ENCODE measurements at places on chromosomes 5 and 9.
A peak's percentile ranks its signal among the peaks of the same experiment; 100 is the strongest.

- no peak for DNase-seq
These were observed 98.4 kb upstream of the CAST start for GRCh38 chr5:96563816-96564215.

GRCh38 chr5:72064801-72065570, 42.3 kb upstream of the MAP1B start:
- DNase-seq, result no peak

DNA sequence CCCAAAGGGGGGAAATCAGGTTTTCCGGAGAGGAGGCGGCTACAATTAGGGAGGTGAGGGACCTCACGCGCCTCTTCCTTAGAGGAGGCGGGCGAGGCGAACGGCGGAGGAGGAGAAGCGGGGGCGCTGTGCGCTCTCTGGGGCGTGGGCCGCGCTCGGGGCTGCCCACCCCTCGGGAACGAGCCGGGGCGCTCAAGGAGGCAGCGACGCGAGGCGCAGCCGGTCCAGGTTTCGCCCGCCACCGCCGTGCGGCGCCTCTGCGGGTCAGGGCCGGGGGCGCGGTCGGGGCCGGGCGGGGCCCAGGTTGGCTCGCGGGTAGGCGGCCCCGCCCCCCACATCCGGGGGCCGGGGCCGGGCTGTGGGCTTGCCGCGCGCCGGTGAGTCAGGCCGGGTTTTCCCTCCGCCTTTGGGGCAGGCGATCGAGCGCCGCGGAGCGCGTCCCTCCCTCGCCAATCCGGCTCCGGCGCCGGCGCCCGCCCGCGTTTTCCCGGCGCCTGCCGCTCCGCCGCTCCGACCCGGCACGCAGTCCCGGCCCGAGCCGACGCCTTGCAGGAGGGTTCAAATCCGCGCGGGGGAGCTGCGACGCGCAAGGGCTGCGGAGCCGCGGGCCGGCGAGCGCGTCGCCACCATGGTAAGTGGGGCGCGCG, at the start of gene N4BP3:
N4BP3 (plus strand) TSS at position 392 of the 647 bp plus-strand sequence. CDS start 6,052 bp downstream, outside the sequence.
- DNase-seq, result no peak

DNA sequence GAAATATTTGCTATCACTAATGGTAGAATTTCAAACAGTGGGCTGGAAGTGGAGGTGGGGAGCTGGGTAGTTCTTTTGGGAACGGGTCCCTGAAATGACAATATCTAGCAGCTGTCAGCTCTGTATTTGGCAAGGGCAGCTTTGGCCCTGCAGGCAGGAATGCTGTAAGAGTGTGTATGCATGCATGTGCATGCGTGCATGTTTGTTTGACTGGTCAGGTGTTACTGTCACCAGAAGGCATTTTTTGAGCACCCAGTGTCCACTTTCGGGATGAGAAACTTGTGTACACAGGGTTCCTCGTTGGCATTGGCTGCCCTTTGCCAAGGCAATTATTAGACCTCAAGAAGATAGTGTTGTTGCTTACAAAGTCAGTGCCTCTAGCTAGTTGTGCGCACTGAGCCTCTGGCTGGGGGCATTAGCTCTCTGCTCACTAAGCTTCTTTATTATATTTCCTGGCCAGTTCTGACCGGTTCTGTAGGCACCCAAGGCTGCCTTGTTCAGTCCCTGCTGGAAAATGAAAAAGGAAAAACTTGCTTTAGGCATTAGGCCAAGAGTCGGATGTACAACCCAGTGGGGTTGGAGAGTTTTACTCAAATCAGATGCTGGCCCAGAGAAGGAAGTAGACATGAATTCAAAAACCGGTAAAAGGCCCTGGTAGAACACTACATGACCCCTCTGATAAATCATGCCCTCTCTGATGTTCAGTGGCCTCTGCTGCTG, 2.0 kb downstream of the CYFIP2 start:
- DNase-seq, result no peak

DNA sequence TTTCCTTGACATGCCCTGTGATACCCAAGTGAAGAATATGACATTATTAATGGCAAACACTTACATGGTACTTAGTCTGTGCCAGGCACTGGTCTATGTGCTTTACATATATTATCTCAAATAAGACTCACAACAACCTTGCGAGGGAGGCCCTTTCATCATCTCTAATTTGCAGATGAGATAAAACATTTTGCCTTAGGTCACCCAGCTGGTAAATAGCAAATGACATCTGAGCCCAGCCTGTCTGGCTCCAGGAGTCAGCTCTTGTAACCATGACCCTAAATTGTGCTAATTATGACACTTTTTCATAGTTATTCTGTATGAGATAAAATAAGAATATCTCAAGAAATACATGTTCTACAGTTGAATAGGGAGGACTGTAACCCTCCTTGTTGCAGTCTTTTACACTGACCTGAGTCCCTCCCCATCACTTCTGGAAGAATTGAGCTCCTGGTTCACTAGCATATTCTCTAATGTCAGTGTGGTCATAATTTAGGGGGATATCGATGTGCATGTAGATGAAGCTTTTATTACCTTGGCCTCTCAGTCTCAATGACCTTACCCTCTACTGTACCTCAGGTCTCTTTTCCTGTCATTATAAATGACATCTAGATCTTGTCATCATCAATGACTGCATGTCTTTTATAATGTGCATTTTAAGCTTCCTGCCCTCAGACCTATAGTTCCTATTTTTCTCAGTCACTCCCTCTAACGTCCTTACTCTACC, 126.1 kb upstream of the HAPLN1 start:
- no peak for DNase-seq

- DNase-seq, result no peak
These were observed 111.3 kb downstream of the FER start for GRCh38 chr5:108858959-108859358.

DNA sequence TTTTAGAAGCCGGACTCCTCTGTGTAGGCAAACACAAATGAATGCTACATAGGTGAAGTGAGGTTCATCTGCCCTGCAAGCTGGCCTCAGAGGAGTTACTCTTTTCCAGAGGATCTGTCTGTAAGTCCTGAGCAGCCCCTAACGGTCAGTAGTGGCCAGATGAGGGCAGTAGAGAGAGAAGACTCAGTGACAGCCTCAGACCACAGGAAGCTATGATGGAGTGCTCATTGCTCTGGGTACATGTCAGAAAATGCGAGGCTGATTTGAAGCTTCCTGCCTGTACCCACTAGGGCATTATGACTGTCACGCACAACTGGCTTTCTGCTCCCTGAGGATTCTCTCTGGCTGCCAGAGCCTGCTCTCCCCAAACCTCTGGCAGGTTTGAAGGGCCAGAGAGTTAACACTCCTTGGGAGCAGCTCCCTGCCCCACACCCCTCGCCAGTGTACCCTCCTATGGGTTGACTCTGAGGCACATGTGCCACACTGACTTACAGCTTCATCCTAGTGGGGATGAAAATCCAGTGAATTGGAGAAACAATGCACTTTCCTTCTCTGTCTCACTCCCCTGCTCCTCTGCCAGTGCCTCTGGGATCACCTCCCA, 141.5 kb downstream of the GABRG2 start:
- peak; percentile 20 for DNase-seq

GRCh38 chr5:86461169-86461956, 156.4 kb upstream of the COX7C start:
- DNase-seq, result no peak

DNA sequence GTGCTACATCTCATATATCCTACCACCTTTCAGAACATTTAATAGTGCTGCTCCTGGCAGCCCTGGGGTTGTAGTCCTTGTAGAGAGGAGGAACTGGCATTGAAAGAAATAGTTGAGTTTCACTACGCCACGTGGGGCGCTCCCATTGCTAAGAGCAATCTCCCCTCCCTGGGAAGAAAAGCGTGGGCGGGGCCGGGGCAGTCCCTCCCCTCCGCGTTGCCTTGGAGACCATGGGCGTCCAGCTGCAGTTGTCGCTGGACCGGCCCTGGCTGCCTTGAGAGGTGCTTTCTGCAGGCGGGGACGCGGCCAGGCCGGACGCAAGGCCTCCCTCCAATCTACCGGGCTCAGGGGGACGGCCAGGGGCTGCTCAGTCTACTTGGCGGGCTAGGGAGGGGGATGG, 368 bp upstream of the CCDC180 start:
- no peak for DNase-seq

GRCh38 chr5:423233-423565, 19.8 kb upstream of the EXOC3 start:
- no peak for DNase-seq

GRCh38 chr5:143072734-143073133, 302.6 kb downstream of the ARHGAP26 start:
- no peak for DNase-seq

DNA sequence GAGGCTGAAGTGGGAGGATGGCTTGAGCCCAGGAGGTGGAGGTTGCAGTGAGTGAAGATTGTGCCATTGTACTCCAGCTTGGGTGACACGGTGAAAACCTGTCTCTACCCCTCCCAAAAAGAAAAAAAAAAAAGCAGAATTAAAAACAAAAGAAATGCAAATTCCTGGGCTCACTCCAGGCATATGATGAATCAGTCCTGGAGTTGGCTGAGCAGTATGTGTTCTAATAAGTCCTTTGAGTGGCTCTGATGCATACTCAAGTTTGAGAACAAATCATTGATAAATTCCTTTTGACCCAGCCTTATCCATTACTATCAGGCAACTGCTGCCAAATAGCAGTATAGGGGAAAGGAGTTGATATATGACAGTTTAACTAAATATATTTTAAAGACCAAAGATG, 28.3 kb downstream of the UHRF2 start:
- no peak for DNase-seq

DNA sequence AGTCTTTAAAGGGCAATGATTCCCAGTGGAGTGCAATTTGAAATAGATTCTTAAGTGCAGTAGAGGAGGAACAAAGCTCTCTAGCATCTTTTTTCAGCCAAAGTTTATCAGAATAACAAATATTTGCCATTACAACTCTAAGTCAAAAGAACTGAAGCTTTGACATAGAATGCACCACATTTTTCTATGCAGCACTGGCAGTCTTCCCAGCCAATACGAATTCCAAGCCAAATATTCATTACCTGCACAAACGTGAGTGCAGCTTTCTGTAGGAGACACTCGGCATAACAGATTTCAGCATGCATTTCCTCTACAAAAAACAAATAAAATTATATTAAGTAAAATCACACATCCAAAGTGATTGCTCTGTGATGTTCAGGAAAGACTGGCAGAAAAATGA, 103.4 kb downstream of the TTC39B start:
- no peak for DNase-seq

- DNase-seq, result no peak
These were observed at the start of gene MAMDC2 for GRCh38 chr9:70043689-70044489. MAMDC2 (plus strand) TSS chr9:70043848; CDS start chr9:70044198, 350 bp downstream.

DNA sequence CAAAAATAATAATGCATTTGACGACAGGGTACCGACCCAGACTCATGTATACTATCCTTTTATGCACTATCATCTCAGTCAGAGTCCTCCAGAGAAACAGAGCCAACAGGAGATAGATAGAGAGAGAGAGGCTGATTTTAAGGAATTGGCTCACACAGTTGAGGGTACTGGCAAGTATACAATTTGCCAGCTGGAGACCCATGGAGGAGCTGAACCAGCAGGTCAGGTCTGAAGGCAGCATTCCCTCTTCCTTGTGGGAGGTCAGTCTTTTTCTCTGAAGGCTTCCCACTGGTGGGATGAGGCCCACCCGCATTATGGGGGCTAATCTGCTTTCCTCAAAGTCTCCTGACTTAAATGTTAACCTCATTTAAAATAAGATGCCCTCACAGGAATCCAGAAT, 17.3 kb upstream of the MED10 start:
- no peak for DNase-seq

GRCh38 chr9:86749894-86750255, 197.4 kb downstream of the GAS1 start:
- DNase-seq, result no peak

- DNase-seq, result no peak
These were observed 469.0 kb upstream of the MEF2C start for GRCh38 chr5:89351975-89352374.

- DNase-seq, result no peak
These were observed 14.5 kb downstream of the PHAX start for GRCh38 chr5:126615286-126615685.

DNA sequence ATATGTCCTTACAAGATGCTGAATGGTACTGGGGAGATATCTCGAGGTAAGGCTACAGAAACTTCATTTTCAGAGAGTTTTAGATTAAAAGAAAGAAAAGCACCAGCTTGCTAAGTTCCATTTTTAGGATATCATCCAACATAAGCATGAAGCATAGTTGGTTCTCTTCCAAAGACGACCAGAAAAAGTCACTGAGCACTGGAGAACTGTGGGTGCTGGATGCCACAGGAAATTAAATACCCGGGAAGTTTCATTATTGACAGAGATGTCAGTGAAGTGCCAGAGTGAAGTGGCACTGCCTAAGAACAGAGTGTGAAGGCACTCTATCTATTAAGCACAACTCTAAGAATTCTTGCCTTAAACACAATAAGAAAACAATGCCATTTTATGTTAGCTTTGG, 76.8 kb downstream of the PIK3R1 start:
- DNase-seq, result no peak

- DNase-seq, result no peak
These were observed 107.0 kb upstream of the CTSL start for GRCh38 chr9:87618931-87619330.

- DNase-seq, result no peak
These were observed 20.4 kb upstream of the UBAP1 start for GRCh38 chr9:34158362-34158869.

GRCh38 chr5:32733590-32734340, 22.6 kb downstream of the NPR3 start:
- DNase-seq, result no peak

GRCh38 chr9:61666310-61666709, 476.5 kb downstream of the SPATA31A7 start:
- no peak for DNase-seq

- no peak for DNase-seq
These were observed 41.6 kb downstream of the CLINT1 start for GRCh38 chr5:157817387-157817702.

- no peak for DNase-seq
These were observed 31.6 kb downstream of the NNT start for GRCh38 chr5:43634621-43635020.

DNA sequence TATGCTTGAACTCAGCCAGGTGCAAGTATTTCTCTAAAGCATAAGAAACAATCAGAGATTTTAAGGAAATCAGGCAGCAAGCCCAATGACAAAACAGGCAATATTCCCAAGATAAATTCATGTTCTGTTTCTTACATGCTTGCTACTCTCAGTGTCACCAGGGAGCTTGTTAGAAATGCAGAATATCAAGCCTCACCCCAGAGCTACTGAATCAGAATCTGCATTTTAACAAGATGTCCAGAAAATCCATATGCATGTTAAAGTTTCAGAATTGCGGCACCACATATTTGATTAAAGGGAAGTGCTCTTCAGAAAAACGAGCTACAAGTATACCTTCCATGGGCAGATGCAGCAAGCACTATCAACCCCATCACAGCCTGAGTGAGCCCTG, 54.4 kb downstream of the MFAP3 start:
- DNase-seq, result no peak

DNA sequence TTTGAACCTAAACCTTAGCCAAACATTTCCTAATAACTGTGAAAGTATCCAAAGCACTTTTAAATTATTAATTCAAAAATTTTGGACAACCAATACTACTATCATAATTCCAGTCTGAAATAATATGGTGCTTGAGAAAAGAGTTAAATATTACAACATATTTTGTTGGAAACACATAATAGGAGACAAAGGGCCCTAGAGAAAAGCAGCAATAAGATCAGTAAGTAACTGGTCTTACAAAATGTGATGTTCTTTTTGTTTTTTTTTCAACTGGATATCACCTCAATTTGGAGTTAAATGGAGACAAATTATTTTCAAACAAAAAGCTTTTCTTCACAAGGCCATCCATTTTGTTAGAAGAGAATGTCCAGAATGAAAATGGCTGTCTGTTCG, 21.1 kb downstream of the SRFBP1 start:
- DNase-seq, result no peak

- no peak for DNase-seq
These were observed 36.0 kb downstream of the NR6A1 start for GRCh38 chr9:124735121-124735520.

Data from CMK (cell line).